ENCODE measurements at places on chromosomes 1 and 21. TPM values are rescaled to one million over a fixed set of nuclear protein-coding genes. Genes with fewer than 3 reads are reported as not detected.

SAMSN1 gene
- total RNA-seq = 125 TPM

VASH2 gene
- not detected for total RNA-seq

CELA3A gene
- total RNA-seq = not detected

TSHB gene
- not detected for total RNA-seq

WNT2B gene
- 0.34 TPM for total RNA-seq

CD1D gene
- not detected for total RNA-seq

EPHA2 gene
- not detected for total RNA-seq

APCS gene
- not detected for total RNA-seq

GRCh38 chr1:206142011-206142410 is 24.8 kb upstream of the AVPR1B start:
- no peak for DNase-seq

DNA sequence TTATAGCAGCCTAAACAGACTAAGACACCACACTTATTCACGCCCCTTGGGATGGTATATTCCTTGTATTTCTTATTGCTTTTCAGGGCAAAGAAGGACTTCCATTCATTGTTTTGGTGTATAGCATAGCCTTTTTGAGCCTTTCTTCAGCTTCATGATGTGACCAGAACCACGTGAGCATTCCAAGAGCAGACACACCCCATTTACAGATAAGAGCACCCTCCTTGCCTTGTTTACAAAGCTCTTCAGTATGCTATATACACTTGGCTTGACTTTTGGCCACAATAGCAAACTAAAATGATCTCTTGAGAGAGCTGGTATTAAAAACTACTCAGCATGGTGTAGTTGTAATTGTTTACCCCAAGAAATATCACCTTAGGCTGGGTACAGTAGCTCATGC is 78.7 kb downstream of the PIK3R3 start:
- DNase-seq = no peak

DNA sequence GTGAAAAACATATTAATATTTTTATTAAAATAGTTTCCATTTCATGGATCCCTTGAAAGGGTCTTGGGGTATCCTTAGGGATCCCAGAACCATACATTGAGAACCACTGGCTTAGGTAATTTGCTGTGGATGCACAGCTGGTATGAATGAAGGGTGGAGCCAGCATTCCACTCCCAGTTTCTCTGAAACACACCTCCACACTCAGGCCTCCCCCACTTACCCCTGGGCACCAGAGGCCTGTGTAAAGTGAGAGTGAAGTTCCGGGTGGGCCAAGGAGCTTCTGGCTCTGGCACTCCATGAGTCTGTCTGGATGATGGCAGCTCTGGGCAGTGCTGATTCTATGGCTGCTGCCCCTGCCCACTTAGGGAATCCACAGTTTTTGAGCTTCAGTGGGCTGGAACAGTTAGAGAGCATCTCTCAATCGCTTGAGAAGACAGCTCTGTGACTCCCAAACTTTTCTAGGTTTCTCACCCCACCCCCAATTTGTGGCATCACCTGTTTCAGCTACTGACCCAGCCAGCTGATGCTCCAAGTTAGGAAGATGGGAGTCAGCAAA is 57.8 kb upstream of the CD1D start:
- no peak for DNase-seq

- DNase-seq = no peak
These were observed 193.3 kb upstream of the HMGB4 start for GRCh38 chr1:33670567-33670966.

DNA sequence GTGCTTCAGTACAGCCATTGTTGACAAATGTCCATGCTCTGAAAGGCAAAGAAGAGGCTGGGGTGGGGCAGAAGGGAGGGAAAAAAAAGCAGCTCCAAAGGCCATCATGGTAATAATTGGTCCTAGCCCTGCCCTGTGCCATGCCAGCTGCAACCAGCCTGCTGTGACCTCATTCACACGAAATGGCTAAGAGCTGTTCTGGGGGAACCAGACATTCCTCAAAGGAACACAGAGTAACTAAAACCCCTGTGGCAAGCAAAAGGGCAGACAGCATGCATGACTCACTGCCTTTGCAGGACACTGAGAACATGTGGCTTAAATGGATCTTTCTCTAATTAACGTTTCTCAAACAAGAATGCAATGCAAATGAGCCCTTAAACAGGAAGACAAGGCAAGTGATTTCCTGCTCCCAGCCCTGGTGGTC is 42.3 kb downstream of the STYXL2 start:
- DNase-seq = no peak

- no peak for DNase-seq
These were observed 23.3 kb downstream of the SUSD4 start for GRCh38 chr1:223340637-223341036.

DNA sequence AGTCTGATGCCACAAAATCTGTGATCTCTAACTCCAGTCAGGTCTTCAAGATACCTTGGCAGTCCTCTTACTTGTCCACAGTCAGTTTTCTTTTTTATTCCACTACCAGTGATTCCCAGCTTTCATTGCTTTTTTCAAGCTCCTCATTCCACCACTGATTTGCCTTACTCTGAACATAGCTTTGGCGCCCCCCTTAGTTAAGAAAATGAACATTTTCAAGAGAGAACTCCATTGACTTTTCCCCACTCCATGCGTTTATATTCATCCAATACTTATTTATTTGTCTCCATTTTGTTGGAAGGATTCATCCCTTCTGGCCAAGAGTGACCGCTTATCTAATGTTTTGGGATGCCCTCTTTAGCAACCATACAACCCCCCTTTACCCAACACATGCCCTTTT is 33.9 kb upstream of the IPO9 start:
- DNase-seq = no peak

DNA sequence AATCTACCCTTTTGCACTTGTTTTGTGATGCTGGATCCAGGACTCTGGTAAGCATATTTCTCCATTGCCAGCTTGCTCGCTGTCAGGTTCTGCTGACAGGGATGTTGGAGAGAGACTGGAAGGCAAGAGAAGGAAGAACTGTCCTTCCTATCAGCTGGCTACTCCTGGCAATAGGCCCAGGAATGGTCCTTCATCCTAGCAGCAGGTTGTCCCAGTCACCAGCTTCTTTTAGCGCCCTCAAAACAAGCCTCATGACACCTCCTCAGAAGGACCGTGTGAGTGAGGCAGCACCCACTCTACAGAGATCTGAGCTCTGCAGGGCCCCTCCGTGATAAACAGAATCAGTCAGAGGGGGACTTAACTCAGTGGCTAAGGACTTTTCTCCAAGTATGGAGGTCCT is 33.1 kb upstream of the SLAMF9 start:
- DNase-seq = no peak

- no peak for DNase-seq
These were observed 12.2 kb downstream of the ZNF697 start for GRCh38 chr1:119635811-119636390.

DNA sequence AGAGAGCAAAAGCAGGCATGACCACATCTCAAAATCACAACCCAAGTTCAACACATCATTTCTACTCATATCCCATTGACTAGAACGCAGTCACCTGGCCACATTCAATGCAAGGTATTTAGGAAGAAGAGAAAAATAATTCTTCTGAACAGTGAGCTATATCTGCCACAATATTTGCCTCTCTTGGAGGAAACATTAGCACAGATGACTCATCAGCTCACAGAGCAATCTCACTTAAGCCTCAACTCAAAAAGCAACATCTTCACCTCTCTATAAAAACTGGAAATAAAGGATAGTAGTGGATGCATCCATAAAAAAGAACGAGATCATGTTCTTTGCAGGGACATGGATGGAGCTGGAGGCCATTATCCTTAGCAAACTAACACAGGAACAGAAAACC is 143.9 kb upstream of the FMN2 start:
- DNase-seq = no peak

DNA sequence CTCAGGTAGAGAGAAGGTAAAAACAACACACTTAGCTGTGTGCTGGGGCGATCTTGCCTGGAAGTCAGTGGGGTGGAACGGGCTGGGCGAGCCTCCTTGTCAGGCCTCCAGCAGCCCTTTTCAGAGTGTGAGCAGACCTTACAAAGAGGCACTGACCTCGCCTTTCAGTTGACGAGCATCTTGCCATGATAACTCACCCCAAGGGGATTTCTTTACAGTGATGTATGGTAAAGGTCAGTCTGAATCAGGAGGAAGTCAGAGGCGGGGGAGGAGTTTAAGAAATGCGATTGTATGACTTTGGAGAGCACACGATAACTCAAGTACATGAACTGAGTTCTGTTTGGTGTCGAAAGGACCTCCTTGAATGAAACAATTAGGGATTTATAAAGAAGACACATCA is 326.5 kb upstream of the PROX1 start:
- DNase-seq = no peak

DNA sequence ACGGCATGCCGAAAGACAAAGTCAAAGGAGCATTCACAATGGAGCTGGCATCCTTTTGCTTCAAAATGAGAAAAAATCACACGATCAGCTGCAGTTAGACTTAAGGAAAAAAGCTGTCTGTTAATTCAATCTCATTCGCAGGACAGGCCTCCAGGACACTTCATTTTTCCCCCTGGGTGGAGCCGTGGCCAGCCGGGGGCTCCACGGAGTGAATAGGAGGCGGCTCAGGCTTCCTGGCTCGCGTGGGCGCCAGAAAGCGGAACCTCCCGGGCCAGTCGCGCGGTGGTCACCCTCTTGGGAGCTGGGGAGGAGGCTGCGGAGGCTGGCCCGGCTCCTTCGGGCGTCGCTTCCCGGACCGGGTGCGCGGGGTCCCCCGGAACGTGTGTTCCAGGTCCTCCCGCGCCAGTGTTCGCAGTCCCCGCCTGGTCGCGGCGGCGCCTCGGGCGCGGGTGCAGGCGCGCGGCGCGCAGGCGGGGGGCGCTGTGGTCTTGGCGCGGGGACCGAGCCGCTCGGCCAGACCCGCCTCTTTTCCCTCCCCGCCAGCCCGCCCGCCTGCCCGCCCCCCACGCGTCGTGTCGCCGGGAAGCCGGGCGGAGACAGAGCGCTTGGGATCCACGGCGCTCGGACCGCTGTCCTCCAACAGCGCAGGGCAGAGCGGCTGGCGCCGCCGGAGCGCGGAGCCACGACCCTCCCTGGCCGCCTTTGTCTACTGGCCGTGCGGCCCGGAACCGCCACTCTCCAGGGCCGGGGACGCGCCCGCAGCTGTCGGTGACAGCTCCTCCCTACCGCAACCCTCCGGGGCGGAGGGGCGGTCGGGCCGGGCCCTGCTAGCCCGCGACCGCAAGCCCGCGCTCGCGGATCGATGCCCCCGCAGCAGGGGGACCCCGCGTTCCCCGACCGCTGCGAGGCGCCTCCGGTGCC is at the start of gene RHOU:
Gene RHOU (plus strand): TSS at position 599 of the 921 bp plus-strand sequence. CDS start 264 bp downstream, at position 863.
- DNase-seq = peak; percentile 91

GRCh38 chr1:104630567-104631149 is 881.0 kb downstream of the AMY1C start:
- no peak for DNase-seq

- no peak for DNase-seq
These were observed 59.7 kb downstream of the MATN1 start for GRCh38 chr1:30663596-30664091.

GRCh38 chr1:93937997-93938396 is 28.8 kb upstream of the GCLM start:
- no peak for DNase-seq

- no peak for DNase-seq
These were observed 198.2 kb downstream of the CENPF start for GRCh38 chr1:214801191-214801590.

DNA sequence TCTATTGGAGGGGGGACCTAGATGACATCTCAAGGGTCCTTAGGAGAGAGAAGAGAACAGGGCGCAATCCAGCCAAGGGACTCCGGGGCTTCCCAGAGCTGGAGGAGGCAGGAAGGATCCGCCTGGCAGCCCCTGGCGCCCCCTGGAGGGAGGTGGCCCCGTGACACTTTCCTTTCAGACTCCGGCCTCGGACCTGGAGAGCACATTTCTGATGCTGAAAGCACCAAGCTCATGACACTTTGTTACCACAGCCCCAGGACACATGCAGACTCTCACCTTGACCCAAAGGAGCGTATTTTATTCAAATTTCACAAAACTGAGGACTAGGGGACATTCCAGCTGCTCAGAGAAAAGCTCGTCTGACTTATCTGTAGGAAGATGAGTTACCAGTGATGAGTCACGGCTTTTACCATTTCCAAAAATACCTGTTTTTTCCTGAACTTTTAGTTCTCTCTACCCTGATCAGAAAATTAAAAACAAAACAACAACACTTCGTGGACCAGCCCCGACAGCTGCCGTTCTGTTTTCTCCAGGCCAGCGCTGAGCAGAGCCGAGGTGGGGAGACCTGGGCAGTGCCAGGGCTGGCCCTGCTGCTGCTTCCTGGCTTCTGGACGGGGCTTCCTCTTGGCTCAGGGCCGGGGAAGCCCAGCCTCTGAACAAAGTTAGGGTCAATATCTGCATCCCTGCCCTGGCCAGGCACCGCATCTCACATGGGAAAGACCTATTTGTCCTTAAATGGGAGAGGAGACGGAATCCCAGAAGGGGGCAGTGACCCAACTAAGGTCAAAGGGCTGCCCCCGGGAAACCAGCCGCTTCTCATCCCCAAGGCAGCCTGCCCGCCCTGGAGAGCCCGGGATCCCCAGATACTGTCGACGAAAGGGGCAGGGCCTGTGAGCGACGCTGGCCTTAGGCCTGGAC is 21.6 kb upstream of the POFUT2 start:
- DNase-seq = peak; percentile 58

DNA sequence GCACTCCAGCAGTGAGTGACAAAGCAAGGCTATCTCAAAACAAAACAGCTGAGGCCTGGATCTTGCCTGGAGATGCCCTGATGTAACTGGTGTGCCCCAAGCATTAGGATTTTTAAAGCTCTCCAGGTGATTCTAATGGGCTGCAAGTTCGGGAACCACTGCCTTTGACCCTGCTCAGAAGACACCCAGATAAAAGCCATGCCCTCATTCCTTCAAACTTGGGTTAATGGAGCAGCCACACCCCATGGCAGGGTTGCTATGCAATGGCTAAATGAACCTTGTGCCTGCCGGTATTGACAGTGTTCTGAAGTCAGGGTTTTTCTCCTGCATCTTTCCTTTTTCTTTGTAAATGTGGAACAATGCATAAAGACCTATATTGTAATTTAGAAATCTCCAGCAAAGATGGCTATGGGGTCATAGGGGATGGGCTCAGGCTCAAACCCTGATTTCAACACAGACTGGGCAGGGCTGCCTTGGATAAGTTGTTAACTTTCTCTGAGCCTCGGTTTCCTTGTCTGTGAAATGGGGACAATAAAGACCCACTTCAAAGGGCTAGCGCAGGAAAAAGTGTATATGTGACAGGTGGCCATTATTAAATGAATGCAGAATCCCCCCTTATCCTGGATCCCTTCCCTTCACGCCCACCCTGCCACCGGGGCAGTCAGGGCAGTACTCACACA is 453 bp downstream of the TFF3 start:
- no peak for DNase-seq

DNA sequence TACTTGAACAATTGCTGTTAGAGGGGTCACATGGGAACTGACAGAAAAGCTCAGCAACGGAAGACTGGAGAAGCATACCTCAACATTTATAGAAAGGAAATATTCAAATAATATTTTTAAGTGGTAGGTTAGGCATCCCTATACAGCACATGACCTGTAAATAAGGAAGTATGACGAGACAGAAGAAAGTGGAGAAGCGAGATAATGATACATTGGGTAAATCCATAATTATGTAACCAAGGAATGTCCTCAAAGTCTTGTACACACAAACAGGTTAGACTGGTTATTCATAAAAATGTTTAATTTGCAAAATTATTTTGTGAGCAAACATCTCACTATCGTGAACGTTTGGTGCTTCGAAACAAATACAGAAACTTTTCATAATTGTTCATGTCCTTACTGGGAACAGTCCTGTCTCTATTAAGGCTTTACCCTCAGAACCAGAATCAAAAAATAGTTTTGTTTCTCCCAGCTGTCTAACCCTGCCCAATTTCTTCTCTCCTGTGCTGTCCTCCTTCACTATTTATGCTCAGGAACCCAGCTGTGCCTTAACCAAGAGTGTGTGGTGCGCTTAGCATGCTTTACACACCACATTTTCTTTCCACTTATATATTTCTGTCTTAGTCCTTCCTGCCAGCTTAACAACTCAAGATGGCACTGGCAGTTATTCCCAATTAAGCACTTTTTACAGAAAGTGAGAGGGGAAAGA is 10.2 kb downstream of the KMO start:
- DNase-seq = no peak

All from activated naive CD8-positive, alpha-beta T cell treated with anti-CD3 and anti-CD28 coated beads, Interleukin-2, amount 10 ng/mL, durations not matched to agents 7 days and 5 days (primary cell).